Epithelial cell of prostate (primary cell): ENCODE measurements at places on chromosomes 16 and 17.

GRCh38 chr17:6021011-6021400, 49.2 kb upstream of the WSCD1 start:
- DNase-seq = no peak

DNA sequence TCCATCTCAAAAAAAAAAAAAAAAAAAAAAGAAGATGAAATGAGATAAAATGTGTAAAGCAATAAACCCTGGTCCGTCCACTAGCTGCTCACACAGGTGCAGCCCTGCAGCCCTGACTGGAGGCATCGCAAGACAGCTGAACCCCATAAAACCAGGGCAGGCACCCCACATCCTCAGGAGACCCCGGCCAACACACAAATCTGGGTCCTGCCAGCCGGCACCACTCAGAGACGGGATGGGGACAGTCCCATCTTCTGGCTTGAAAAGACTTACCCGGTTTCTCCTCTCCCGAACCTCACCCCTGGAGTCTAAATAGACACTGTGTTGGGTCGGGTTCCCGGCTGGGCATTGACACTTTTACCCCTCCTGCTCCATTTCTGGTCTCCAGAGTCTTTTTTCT, 52.7 kb upstream of the TNRC6C start:
- no peak for DNase-seq

DNA sequence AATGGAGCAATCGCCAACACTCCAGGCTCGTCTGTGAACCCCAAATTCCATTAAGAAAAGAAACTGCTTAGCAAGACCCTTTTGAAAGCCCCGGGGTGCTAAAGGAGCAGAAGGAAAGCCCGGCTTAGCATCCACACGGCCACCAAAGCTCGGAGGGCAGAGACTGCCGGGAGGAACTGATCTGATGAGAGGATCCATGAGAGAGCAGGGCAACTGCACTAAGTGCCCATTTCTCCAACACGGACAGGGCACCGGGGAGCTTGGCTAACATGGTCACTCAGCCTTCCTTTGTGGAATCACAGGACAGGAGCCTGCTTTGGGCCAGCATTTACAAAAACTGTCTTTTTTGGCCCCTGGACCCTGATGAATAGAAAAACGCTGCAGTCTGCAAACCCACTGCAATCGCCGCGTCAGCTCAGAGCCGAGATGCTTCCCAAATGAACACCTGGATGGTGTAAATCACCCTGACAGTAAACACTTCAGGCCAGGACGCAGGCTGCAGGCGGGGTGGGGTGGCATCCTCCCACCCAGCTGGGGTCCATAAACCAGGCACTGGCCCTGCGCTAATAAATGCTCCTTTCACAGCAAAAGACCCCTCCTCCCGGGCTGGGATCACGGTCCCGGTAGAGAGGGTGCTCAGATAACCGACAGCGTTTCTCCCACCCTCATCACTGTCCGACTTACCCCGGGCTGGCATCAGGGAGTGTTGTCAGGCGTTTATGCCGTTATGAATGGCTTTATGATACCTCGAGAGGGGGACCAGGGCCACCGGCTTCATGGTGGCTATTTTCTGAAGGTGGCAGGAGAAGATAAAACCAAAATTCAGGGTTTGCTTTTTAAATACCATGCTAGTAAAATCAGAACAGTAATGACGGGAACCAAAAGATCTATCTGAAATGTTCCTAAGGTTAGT, 299.5 kb downstream of the IRF8 start:
- DNase-seq = no peak

DNA sequence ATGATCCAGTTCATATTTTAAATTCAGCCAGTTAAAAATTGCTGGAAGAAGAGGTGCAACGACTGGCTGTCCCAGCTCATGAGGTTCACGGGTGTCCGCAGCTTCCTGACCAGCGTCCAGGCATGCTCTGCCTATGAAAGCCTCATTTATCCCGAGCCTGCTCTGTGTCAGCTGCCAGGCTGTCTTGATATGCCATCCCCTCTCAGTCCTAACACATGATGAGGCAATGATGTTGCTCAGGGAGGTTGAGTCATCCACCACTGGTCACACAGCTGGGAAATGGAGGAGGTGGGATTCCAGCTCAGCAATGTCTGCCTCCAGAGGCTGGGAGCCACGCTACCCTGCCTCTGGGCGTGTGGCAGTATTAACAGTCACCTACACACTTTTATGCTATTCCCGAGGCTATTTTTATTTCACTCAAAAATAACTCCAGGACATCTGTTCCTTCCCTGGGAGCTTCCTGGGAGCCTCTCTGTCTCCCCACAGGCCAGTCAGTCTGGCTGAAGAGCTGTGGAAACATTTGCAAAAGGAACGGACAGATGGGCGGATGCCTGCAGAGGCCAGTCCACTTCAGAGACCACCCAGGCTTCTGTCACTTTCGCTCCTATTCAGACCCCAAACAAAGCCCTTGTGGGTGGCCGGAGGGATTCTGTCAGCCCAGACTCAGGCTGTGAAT, 22.5 kb downstream of the RAB11FIP4 start:
- DNase-seq = peak; percentile 37

GRCh38 chr16:88473666-88474534, 20.8 kb downstream of the ZFPM1 start:
- DNase-seq = no peak

DNA sequence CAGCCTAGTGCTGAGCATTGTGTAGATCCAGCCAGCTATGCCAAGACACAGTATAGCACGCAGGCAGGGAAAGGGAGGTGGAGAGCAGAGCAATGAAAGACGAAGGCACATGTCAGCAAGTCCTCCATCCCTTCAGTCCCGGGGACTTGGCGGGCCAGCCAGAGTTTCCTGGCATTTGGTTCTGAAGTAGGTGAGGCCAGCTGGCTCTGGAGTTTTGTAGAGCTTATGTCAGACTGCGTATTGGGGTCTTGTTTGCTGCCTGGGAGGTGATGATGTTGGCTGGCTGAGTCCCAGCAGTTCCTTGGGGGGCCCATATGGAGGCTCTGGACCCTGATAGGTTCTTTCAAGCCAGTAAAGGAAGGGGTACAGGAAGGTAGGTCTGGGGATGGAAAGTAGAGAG, 55.7 kb upstream of the AKTIP start:
- no peak for DNase-seq

GRCh38 chr17:57368637-57369336, 112.5 kb downstream of the MSI2 start:
- DNase-seq = no peak
